SHP77 (cell line): ENCODE measurements at places on chromosomes 3 and 15.

DNA sequence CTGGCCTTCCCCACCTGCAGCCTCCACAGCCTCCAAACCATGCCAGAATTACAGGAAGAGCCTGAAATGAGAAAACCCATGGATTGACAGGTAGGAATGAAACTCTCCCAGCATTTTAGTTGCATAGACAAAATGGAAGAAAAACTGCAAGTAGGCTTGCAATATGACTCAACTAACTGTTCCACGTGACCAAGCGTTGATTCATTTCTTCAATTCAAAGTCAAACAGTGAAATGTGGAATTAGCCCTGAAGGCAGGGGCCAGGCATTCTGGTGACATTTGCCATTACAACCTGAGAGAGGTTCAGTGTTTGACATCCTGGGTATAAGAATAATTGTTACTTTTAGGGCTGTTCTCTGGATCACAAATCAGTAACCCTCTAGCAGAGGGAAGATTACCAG lies 676.5 kb upstream of the CFAP20DC start:
- no peak for DNase-seq

DNA sequence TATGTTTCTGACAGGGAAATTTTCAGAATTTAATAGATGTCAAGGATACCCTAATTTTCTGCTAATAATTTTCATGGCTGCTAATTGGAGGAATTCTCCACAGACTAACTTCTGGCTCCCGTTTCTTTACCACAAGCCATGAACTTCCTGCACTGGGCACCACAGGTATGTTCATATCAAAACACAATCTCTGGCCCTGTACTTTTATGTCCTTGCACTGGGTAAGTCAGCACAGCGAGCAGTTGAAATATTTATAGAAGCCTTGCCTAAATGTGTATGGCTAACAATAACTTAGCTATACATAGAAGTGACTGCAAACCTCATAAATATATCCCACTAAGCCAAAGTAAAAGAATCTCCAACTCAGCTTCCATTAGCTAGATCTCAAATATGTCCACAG lies 246.9 kb downstream of the ZIC1 start:
- DNase-seq = no peak

GRCh38 chr3:143536817-143537535 lies 311.3 kb downstream of the SLC9A9 start:
- no peak for DNase-seq

- peak; percentile 47 for DNase-seq
Observed at GRCh38 chr3:112327371-112327951, 5.5 kb upstream of the CD200 start.

- DNase-seq = no peak
Observed at GRCh38 chr3:148073721-148074456, 623.8 kb upstream of the AGTR1 start.

- no peak for DNase-seq
Observed at GRCh38 chr15:100973351-100974111, 54.4 kb downstream of the LRRK1 start.

DNA sequence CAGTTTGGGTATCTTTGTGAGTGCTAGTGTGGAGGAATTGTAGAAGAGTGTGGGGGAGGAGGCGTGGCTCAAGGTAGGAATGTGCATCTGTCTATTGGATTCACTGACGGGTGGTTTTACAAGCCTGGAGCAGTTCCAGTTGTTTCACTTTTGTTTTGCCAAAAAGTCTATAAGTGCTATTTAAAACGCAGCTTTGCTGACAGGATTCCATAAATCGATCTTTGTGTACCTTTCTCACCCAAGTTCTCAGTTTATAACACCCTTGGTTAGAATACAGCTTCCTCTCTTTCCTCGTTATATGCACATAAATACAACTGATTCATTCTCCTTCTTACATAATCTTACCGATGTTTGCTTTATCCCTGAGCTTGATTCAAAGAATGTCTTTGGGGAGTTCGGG lies 123.2 kb upstream of the UBE2E2 start:
- no peak for DNase-seq

- no peak for DNase-seq
Observed at GRCh38 chr3:39911465-39912309, 102.3 kb downstream of the MYRIP start.

GRCh38 chr15:83533410-83533962 lies 86.3 kb downstream of the SH3GL3 start:
- no peak for DNase-seq

- no peak for DNase-seq
Observed at GRCh38 chr15:67185621-67186225, 68.7 kb downstream of the AAGAB start.

- DNase-seq = no peak
Observed at GRCh38 chr15:59686389-59686788, 2.7 kb downstream of the BNIP2 start.

GRCh38 chr15:96354731-96355567 lies 24.4 kb downstream of the NR2F2 start:
- no peak for DNase-seq

GRCh38 chr15:69784798-69785566 lies 312.7 kb downstream of the TLE3 start:
- DNase-seq = no peak

GRCh38 chr15:58423205-58423604 lies 8.6 kb upstream of the LIPC start:
- DNase-seq = no peak

DNA sequence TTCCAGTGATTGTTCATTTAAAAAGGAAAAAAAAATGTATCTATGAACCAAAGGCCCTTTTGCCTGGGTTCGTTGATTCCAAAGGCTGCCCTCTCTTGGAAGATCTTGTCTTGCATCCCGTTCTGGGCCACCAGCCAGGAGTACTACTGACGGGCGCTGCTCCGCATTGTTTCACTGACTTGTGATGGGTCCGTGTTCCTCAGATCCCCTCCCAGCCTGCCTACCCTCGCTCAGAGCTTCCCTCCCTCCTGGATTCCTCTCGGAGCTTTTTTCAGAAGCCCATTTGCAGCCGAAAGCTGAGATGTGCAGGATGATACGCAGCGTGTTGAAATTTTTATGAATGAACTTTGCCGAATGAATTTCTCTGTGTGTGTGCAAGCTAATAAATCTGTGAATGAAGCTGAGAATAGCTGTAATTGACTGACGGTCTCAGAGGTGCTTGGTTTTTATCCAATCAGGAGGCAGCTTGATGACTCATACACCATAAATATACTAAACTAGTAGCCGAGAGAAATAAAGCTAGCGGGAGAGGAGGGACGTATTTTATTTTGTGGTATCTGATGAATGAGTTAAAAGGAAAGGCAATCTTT lies at the start of gene SHC4:
TSS of gene SHC4 (minus strand) at position 396 of the 590 bp plus-strand sequence. CDS start 904 bp downstream, outside the sequence.
- peak; percentile 68 for DNase-seq

GRCh38 chr3:46996689-46997452 lies 17.4 kb downstream of the NBEAL2 start:
- DNase-seq = no peak

DNA sequence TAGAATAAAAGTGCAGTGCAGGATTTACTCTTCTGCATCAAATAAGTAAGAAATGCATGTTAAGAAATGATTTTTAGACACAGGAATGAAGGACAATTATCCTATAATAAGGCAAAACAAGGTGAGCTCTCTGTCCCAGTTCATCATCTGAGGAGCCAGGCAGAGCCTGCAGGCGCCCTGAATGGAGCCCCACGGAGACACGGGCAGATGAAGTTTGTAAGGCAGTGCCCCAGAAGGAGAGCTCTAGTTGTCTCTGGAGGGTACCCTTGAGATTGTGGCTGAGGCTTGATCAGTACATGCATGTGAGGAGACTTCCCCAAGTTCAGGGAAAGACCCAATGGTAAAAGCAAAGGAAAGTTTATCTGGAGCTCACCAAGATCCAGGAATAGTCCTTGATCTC lies 50.3 kb downstream of the ATP10A start:
- DNase-seq = no peak

- no peak for DNase-seq
Observed at GRCh38 chr3:42846685-42847522, 28.8 kb downstream of the CYP8B1 start.

DNA sequence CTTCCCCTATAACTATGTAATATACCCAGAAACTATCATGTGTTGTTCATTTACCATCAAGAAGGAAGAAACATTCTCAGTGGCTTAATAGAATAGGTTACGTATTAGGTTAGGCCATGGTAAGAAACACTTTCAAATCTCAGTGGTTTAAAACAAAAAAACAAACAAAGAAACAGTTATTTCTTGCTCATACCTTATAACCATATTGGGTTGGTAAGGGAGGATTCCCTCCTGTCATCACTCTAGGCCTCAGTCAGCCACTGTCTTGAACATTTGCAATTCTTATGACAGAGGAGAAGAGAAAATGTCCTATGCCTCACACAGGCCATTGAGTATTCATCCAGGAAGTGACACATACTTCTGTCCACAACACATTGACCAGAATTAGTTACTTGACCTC lies 727.7 kb upstream of the NECTIN3 start:
- DNase-seq = no peak

- DNase-seq = no peak
Observed at GRCh38 chr15:32098033-32098432, 67.7 kb downstream of the CHRNA7 start.

GRCh38 chr3:126883241-126883640 lies 99.7 kb upstream of the PLXNA1 start:
- DNase-seq = no peak

DNA sequence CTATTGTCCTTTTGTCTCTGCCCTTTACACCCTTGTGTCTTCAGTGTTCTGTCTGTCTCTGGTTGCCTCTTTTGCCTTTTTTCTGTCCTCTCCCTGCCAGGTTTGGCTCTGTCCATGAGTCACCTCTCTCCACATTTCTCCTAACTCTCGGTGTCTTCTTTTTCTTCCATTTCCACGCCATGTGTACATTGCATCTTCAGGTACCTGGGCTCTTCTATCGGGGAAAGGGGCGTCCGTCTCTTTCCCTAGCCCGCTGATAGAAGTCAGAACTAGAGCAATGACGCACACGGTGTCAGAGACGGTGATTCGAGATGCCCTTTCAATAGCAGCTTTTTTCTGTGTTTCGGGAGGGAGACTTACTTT lies 641 bp downstream of the OPA1 start:
- no peak for DNase-seq

GRCh38 chr3:46878781-46879436 lies 1.4 kb downstream of the PTH1R start:
- DNase-seq = no peak

GRCh38 chr3:1942781-1943180 lies 155.9 kb upstream of the CNTN4 start:
- no peak for DNase-seq

DNA sequence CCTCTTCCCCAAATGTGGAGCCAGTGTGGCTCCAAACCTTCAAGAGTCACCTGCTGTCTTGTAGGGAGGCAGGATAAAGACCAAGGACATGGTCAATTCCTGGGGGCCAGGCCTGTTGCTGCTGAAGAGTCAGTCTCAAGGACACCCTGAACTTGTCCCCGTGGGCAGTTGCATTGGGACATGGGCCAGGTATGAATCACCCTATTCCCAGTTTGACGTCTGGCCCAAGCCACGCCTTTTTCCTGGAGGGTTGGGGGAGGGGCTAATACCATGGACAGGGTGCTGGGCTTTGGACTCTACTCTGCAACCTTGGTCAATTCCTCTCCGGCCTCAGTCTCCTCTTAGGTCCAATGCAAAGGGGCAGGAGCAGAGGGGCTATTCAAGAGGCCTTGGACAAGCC lies 10.4 kb downstream of the ATP2B2 start:
- DNase-seq = peak; percentile 58

GRCh38 chr3:105733356-105733755 lies 135.5 kb downstream of the CBLB start:
- no peak for DNase-seq

GRCh38 chr3:170490828-170491560 lies 72.3 kb downstream of the CLDN11 start:
- no peak for DNase-seq

DNA sequence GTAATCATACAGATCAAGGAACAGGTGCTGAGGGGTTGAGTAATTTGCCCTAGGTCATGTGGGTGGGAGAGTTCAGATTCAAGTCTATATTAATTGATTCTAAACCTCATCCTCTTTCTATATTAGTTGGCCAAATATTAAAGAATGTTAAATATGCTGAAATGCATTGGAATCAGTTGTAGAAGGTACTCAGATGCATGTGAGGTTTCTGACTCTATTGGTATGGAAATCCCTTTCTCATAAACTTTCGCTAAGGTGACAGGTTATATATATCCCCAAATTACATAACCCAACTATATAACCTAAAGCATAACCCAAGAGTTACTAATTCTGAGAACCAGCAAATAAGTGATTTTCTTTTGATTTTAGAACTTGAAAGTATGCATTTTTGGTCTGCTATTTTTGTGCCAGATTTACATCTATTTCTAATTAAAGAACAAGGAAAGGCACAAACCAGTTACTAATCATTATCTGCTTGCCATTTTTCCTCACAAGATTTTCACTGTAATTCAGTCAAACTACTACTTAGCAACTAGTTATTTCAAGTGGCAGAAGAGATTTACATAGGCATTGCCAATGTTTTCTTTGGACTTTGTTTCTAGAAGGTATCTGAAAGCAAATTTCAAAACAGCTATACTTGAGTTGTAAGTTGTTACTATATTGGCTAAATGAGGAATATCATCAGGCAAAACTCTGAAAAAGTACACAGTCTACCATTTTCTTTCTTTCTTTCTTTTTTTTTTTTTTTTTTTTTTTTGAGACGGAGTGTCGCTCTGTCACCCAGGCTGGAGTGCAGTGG lies 201.3 kb downstream of the RBMS3 start:
- DNase-seq = no peak

- no peak for DNase-seq
Observed at GRCh38 chr3:104629038-104629437, 737.7 kb upstream of the ALCAM start.

GRCh38 chr3:94136133-94136532 lies 73.3 kb downstream of the NSUN3 start:
- no peak for DNase-seq

DNA sequence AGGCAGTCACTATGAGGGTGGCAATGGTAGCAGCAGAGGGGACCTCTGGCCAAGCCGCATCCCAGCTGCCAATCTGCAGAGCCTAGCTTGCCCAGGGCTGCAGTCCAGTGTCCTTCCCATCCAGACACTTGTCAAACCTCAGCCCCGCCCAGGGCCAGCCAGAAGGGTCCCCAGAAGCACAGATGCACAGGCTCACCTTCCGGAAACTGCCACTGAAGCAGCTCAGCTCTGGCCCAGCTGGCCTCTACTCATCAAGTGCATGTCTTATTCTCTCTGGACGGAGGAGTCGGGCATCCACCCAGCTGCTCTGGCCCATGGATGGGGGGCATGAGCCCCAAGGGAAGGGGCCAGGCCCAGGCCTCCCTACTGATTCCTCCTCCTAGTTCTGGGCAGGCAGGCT lies 69.2 kb downstream of the DNAJB8 start:
- DNase-seq = no peak
